ENCODE measurements at places on chromosomes 6 and 20.

- no peaks in the 10 kb centered on the region for H3K36me3 ChIP-seq
- H3K27ac ChIP-seq = no peak overlapping the region
- H3K4me1 ChIP-seq = no peaks in the 10 kb centered on the region
- H3K27me3 ChIP-seq = no peaks in the 10 kb centered on the region
- no peak for DNase-seq
- H3K4me3 ChIP-seq = no peak overlapping the region
Observed at GRCh38 chr6:16594849-16595248, 166.4 kb downstream of the ATXN1 start.

GRCh38 chr6:108841377-108841855 is 6.8 kb upstream of the ARMC2 start:
- H3K4me3 ChIP-seq = no peak overlapping the region
- H3K27me3 ChIP-seq = no peaks in the 10 kb centered on the region
- H3K4me1 ChIP-seq = peaks cover 6% of the 10 kb centered on the region
- H3K36me3 ChIP-seq = no peaks in the 10 kb centered on the region

- no peaks in the 10 kb centered on the region for H3K36me3 ChIP-seq
- DNase-seq = no peak
- H3K27ac ChIP-seq = no peak overlapping the region
- H3K4me3 ChIP-seq = no peak overlapping the region
- peaks cover 4% of the 10 kb centered on the region for H3K4me1 ChIP-seq
Observed at GRCh38 chr6:144033816-144034735, 26.0 kb upstream of the PLAGL1 start.

GRCh38 chr6:72861935-72862432 is 240.1 kb downstream of the KCNQ5 start:
- no peak for DNase-seq
- no peaks in the 10 kb centered on the region for H3K36me3 ChIP-seq
- no peak overlapping the region for H3K4me3 ChIP-seq
- H3K27ac ChIP-seq = no peak overlapping the region

DNA sequence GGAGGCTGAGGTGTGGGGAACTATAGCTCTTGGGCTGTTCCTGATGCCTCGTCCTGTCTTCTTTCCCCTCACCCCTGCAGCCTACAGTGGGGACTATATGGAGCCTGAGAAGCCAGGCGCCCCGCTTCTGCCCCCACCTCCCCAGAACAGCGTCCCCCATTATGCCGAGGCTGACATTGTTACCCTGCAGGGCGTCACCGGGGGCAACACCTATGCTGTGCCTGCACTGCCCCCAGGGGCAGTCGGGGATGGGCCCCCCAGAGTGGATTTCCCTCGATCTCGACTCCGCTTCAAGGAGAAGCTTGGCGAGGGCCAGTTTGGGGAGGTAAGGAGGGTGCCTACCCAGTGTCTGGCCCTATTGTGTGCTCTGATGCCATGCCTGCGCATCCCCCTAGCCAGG is 11.5 kb upstream of the GTF2H4 start:
- DNase-seq = peak; percentile 59
- H3K4me3 ChIP-seq = no peak overlapping the region
- H3K27ac ChIP-seq = no peak overlapping the region
- H3K27me3 ChIP-seq = no peaks in the 10 kb centered on the region
- H3K36me3 ChIP-seq = peaks cover 65% of the 10 kb centered on the region
- H3K4me1 ChIP-seq = no peaks in the 10 kb centered on the region

- H3K27me3 ChIP-seq = no peaks in the 10 kb centered on the region
- no peak overlapping the region for H3K4me3 ChIP-seq
- no peaks in the 10 kb centered on the region for H3K36me3 ChIP-seq
Observed at GRCh38 chr6:66866801-66867200, 1159.8 kb upstream of the EYS start.

GRCh38 chr6:158040804-158041347 is 59.2 kb downstream of the SYNJ2 start:
- peaks cover 17% of the 10 kb centered on the region for H3K4me1 ChIP-seq
- no peaks in the 10 kb centered on the region for H3K36me3 ChIP-seq
- H3K27me3 ChIP-seq = no peaks in the 10 kb centered on the region

- H3K4me1 ChIP-seq = peaks cover 12% of the 10 kb centered on the region
- no peak overlapping the region for H3K4me3 ChIP-seq
- no peak overlapping the region for H3K27ac ChIP-seq
- DNase-seq = no peak
Observed at GRCh38 chr6:15496345-15497131, 166.3 kb downstream of the DTNBP1 start.

DNA sequence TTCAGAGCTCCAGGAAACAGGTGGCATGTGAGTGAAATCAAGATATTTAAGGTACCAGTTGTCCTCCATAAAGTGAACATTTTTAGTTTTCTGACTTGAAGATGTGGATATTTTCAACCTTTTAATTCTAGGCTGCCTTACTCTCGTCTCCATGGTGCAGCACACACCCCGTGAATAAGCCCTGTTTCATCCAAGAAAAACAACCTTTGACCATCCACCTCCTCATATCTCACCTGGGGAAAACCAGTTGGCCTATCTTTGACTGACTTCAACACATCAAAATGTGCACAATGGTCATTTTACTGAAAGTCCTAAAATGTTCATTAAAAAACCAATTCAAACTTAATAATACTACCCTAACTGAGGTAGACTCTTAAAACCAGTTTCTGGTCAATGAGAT is 73.8 kb upstream of the CD2AP start:
- no peak overlapping the region for H3K4me3 ChIP-seq
- peaks cover 8% of the 10 kb centered on the region for H3K4me1 ChIP-seq
- DNase-seq = no peak
- H3K36me3 ChIP-seq = no peaks in the 10 kb centered on the region

DNA sequence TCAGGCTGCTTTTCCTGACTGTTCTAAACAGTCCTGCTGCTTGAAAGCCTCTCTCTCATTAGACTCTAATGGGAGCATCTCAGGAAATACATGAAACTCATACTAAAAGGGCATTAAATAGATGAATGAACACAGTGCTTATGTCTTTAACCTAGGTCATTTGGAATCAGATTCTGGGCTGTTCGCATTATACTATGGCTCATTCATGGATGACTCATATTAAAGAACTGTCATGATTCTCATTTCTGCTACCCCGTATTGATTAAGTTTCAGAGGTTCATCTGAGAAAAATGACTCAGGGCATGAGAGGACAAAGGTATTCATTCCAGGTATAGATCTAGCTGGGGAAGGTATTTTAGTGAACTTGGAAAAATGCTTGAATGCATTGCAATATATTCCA is 335.5 kb downstream of the GJA1 start:
- no peak for DNase-seq
- H3K4me1 ChIP-seq = no peaks in the 10 kb centered on the region
- no peaks in the 10 kb centered on the region for H3K36me3 ChIP-seq
- H3K27me3 ChIP-seq = no peaks in the 10 kb centered on the region

GRCh38 chr6:45658400-45658799 is 280.7 kb upstream of the SUPT3H start:
- no peak overlapping the region for H3K4me3 ChIP-seq
- H3K27ac ChIP-seq = no peak overlapping the region
- DNase-seq = no peak
- no peaks in the 10 kb centered on the region for H3K36me3 ChIP-seq
- no peaks in the 10 kb centered on the region for H3K4me1 ChIP-seq

DNA sequence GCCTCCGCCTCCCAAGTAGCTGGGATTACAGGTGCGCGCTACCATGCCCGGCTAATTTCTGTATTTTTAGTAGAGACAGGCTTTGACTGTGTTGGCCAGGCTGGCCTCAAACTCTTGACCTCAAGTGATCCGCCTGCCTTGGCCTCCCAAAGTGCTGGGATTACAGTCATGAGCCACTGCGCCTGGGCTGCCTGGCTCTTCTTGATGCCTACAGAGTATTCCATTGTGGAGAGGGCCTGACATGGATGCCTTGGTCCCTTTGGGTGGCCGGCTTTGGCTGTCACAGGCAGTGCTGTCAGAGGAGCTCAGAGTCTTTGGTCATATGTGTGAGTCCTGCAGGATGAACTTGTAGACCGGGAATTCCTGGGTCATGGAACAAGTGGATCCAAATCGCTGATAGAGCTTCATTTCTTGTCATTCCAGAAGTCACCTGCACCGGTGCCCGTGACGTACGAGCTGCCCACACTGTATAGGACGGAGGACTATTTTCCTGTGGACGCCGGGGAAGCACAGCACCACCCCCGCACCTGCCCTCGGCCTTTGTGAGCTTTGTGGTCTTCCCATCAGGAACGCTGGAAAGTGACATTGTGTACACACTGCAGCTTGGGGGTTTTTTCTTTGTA is 55.1 kb downstream of the ADNP start:
- no peaks in the 10 kb centered on the region for H3K27me3 ChIP-seq
- no peak overlapping the region for H3K27ac ChIP-seq
- peak; percentile 40 for DNase-seq
- no peak overlapping the region for H3K4me3 ChIP-seq

- no peak overlapping the region for H3K27ac ChIP-seq
- H3K4me1 ChIP-seq = no peaks in the 10 kb centered on the region
- H3K4me3 ChIP-seq = no peak overlapping the region
- no peak for DNase-seq
- H3K36me3 ChIP-seq = no peaks in the 10 kb centered on the region
- no peaks in the 10 kb centered on the region for H3K27me3 ChIP-seq
Observed at GRCh38 chr20:1087311-1087905, 31.0 kb upstream of the PSMF1 start.

GRCh38 chr6:40541556-40542174 is 45.5 kb downstream of the LRFN2 start:
- peak; percentile 32 for DNase-seq
- H3K27ac ChIP-seq = no peak overlapping the region
- H3K4me3 ChIP-seq = no peak overlapping the region
- no peaks in the 10 kb centered on the region for H3K4me1 ChIP-seq
- peaks cover 3% of the 10 kb centered on the region for H3K27me3 ChIP-seq

GRCh38 chr20:49671433-49671832 is 42.2 kb downstream of the B4GALT5 start:
- no peak for DNase-seq
- H3K27me3 ChIP-seq = no peaks in the 10 kb centered on the region
- H3K4me3 ChIP-seq = no peak overlapping the region
- peaks cover 63% of the 10 kb centered on the region for H3K4me1 ChIP-seq

DNA sequence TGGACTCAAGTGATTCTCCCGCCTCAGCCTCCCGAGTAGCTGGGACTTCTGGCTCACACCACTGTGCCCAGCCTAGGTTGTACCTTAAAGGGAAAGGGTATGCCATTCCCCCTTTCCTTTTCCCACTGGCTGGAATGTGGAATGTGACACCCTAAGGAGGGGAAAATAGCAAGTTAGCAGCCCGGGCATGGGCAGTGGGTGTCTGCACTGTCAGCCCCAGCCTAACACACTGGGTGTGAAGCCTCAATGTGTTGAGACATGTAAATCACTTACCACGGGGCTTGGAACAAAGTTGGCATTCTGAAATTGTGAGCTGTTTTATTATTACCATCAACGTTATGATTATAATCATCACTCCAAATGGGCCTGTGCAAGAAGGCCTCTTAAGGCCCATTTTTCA is 80.8 kb upstream of the PTPN1 start:
- DNase-seq = no peak
- no peaks in the 10 kb centered on the region for H3K27me3 ChIP-seq
- H3K27ac ChIP-seq = no peak overlapping the region
- H3K4me1 ChIP-seq = peaks cover 22% of the 10 kb centered on the region

- DNase-seq = no peak
- H3K36me3 ChIP-seq = no peaks in the 10 kb centered on the region
- no peak overlapping the region for H3K4me3 ChIP-seq
Observed at GRCh38 chr20:6636209-6637159, 131.0 kb upstream of the BMP2 start.

DNA sequence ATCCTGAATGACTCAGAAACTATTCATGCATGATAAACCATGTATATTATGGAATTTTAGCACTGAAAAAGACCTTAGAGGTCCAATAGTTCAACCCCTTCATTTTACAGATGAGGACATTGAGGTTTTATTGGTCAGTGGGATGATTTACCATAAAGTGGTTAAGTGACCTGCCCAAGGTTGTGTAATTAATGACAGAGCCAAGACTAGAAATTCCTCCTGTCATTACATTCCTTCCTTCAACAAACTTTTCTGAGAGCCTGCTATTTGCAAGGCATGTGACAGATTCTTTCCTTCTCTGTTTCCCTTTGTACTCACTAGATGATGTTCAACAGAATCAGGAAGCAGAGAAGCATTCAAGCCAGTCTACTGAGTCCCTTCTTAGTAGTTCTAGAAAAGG is 170.7 kb upstream of the KCNK16 start:
- H3K27ac ChIP-seq = no peak overlapping the region
- H3K4me3 ChIP-seq = no peak overlapping the region
- no peak for DNase-seq
- no peaks in the 10 kb centered on the region for H3K27me3 ChIP-seq
- no peaks in the 10 kb centered on the region for H3K36me3 ChIP-seq

- H3K27ac ChIP-seq = no peak overlapping the region
- no peak for DNase-seq
- no peaks in the 10 kb centered on the region for H3K27me3 ChIP-seq
- no peak overlapping the region for H3K4me3 ChIP-seq
Observed at GRCh38 chr6:43873806-43874714, 104.0 kb downstream of the VEGFA start.

GRCh38 chr6:10730254-10730653 is 7.4 kb downstream of the TMEM14C start:
- H3K27me3 ChIP-seq = no peaks in the 10 kb centered on the region
- H3K4me1 ChIP-seq = no peaks in the 10 kb centered on the region
- H3K4me3 ChIP-seq = no peak overlapping the region
- no peak overlapping the region for H3K27ac ChIP-seq

DNA sequence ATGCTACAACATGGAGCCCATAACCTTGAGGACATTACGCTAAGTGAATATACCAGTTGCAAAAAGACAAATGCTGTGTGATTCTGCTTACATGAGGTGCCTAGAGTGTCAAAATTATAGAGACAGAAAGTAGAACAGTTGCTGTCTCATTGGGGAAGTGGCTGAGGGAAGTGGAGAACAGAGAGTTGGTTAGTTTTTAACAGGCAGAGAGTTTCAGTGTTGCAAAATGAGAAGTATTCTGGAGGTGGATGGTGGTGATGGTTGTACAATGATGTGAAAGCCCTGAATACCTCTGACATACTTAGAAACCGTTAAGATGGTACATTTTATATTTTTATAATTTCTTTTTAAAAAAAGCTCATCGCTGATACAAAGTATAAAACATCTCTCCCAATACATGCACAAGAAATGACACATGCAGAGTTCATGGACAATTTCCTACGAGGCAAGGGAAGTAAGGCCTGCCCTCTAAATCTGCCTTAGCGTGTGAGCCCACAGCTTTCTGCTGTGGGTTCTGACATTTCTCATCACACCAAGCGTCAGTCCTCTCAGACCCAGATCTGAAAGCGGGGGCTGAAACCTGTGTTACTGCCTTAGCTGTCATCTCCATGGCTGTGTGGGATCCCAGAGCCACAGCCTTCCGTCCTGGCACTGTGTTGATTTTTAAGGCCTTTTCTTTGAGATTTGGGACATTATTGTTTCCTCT is 126.0 kb downstream of the RNASET2 start:
- DNase-seq = no peak
- no peaks in the 10 kb centered on the region for H3K27me3 ChIP-seq
- no peaks in the 10 kb centered on the region for H3K4me1 ChIP-seq
- H3K4me3 ChIP-seq = no peak overlapping the region

- H3K4me1 ChIP-seq = no peaks in the 10 kb centered on the region
- no peaks in the 10 kb centered on the region for H3K36me3 ChIP-seq
- no peak for DNase-seq
Observed at GRCh38 chr6:105781248-105781647, 304.9 kb upstream of the PRDM1 start.
